Substantia nigra (tissue), 51 donors: ENCODE measurements at places on chromosomes 4 and X.

DNA sequence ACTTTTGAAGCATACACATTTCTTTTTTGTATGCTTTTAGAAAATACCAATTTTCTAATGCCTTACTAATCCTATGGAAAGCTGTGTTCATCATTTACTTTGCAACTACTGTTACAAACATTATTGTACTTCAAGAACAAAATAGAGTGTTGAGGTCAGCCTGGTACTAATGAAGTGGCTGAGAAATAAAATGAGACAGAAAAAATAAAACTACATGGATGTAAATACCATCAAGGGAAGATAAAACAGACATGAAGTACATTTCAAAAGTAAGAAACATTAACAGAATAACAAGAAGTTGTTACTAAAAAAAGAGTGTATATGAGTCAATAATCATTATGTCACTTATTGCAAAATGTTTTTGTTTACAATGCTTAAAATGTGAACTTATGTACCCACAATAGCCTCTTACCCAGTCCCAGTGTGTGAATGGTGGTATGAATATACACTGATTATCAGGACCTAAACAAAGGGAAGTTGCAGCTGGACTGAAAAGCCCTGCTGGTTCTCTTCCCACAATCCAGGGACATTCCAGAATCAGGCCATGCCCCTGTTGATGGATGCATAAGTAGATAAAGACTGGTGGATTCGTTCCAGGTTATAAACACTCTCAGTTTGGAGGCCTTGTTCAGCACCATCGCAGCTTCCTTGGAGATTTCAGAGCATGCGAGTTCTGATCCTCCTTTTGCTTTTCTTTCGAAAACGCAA is 2.4 kb upstream of the CSN3 start:
- no peak for DNase-seq

- DNase-seq: no peak
These were observed 860.0 kb upstream of the POU3F4 start for GRCh38 chrX:82648062-82648461.

DNA sequence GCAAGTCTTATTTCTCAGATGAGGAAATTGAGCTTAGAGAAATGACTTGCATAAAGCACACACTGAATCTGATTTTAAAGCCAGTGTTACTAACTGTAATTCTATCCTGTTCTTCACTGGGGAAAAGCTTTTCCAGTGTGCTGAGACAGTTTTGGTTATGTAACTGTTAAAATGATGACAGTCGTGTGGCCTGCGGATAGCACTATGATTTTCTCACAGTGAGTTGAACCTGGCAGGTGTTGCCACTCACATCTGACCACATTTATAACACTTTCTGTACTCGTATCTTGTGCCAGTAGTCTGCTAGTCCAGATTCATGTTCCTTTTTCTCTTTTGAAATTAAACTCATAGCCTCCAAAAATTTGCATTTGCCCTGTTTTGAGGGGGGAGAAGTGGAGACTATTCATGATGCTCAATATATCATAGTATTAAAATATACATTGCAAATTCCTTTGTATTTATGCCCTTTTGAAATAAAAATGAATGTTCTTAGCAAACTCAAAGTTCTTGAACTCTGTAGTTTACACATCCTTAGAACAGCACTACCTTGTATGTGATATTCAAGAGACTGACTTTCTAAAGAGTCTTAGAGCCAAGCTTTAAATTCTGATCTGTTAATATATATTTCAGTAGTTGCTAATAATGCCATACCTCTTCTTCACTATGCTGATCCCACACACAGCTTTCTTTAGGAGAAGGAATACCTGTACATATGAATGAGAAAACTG is 132.3 kb downstream of the PDLIM5 start:
- no peak for DNase-seq

DNA sequence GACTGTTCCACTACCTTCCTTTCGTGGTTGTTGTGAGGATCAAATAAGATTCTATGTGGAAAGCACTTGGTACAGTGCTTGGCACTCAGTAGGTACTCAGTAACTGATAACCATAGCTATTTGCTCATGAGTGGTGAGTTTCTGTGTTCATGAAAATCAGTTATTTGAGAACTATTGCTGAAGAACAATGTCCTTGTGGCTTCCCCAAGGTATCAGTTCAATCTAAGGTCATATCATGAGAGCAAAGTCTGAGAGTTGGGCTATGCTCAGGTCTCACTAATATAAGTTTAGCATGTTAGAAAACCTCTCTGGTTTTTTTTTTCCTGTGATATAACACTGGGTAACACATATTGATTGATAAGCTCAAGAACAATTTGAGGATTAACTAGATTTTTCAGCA is 147.8 kb downstream of the GRIA3 start:
- no peak for DNase-seq

DNA sequence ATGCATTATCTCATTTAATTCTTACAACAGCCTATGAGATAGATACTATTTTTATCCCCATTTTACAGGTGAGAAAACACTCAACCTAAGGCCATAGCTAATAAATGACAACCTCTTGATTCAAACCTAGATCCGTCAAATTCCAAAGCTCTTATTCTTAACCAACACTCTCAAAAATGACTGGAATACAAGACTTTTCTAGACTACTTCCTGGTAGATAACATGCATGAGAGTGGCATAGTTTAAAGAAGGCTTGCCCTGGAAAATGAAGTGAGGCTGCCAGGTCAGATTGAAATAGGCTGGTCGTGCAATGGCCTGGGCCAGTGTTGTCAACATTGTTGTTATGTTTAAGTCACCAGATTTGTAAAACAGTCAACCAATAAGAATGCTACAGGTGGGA is 86.6 kb downstream of the DNAAF6 start:
- no peak for DNase-seq

DNA sequence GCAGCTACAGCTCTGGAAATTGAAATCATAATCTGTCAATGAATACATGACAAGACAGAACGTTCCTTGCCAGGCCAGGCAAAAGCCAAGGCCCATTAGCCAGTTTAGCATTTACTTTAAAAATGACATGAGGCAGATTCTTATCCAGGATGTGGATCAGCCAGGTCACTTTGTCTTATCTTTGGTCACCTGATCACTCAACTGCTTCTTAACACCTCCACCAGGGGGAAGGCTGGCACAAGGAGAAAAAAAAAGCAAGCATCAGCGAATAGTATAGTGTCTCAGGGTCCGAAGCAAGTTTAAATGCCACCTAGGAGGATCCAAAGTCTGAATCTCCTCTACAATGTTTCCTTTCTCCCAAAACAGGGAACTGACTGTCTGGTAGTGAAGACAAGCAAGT is 18.8 kb downstream of the ATP1B4 start:
- no peak for DNase-seq

- DNase-seq: no peak
These were observed 1034.8 kb downstream of the PDHA2 start for GRCh38 chr4:96874657-96875056.

DNA sequence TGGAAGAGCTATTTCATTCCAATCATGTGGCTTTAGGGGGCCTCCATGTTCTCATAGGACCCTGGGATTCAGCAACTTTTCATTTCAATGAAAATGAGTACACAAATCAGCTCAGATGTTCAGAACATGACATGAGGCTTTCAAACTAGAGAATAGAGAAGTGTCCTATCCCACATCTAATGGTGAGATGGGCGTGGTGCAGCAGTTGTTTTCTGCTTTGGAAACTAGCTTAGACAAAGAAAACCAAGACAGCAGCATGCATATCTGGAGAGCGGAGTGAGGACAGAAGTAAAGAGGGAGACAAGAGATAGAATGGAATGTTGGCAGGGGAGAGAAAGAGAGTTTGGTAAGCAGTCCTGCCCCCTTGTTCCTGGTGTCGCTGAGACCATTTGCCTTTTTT is 1009.1 kb upstream of the IGFBP7 start:
- no peak for DNase-seq

GRCh38 chr4:124641715-124642381 is 70.7 kb downstream of the ANKRD50 start:
- DNase-seq: no peak

- DNase-seq: no peak
These were observed 41.1 kb upstream of the WDR1 start for GRCh38 chr4:10157478-10158332.

DNA sequence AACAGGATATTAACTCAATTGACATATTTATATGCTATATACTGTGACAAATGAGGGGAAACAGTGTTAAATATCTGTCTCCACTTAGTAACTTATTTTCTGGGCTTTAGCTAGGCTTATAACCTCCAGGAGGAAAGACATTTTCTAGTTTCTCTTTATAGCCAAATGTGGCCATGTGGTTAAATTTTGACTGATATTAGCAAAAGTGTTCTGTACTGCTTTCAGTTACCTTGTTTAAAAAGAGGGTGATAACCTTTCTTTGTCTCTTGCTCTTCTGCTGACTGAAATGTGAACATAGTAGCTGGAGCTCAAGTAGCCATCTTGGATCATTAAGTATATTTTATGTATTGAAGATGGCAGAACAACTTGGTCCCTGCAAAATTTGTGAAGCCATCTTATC is 253.7 kb downstream of the PDHA2 start:
- DNase-seq: no peak

GRCh38 chr4:68348577-68348976 is 1.3 kb downstream of the YTHDC1 start:
- DNase-seq: no peak

DNA sequence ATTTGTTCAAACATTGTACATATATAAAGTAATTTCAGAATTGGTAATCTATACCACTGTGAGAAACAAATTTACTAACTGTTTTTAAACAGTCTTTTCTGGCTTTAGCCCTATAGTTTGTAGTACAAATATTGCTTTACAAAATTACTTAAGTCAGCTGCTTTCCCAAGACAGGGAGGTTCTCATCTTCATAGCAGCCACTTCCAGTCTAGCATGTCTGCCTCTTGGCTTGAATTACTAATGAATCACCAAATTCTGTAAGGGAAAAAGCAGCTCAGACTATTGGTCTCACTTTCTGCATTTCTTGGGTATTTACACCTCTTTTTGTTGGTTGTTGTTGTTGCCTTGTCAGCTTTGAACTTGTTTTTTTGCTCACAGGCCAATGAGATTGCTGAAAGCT is 187.2 kb downstream of the NPFFR2 start:
- DNase-seq: no peak

DNA sequence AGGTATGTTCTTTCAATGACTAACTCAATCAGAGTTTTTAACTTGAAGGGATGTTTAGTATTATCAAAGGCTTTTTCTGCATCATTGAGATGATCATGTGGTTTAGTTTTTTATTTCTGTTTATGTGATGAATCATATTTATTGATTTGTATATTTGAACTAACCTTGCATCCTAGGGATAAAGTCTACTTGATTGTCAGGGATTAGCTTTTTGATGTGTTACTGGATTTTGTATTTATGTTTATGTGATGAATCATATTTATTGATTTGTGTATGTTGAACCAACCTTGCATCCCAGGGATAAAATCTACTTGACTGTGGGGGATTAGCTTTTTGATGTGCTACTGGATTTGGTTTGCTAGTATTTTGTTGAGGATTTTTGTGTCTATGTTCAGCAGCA is 615.4 kb upstream of the GRID2 start:
- DNase-seq: no peak

GRCh38 chr4:79904331-79904730 is 168.7 kb downstream of the ANTXR2 start:
- no peak for DNase-seq

DNA sequence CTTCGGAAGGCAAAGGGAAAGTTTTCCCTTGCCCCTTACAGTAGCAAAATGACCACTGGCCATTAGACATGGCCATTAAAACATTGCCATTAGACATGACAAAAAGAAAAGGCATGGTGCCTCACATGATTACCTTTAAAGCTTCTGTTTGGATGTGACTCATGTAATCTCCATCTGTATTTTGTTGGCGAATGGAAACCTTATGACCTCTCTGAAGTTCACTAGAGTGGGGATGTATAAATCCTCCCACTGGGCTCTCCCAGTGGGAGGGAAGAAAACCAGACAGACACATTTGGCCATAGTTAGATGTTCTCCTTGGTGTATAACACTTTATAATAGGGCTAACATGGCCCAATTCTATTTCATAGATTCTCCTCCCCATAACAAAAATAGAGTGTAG is 152.6 kb downstream of the MAGEB17 start:
- DNase-seq: no peak

GRCh38 chr4:180909279-180909678 is 1333.9 kb upstream of the TENM3 start:
- no peak for DNase-seq

DNA sequence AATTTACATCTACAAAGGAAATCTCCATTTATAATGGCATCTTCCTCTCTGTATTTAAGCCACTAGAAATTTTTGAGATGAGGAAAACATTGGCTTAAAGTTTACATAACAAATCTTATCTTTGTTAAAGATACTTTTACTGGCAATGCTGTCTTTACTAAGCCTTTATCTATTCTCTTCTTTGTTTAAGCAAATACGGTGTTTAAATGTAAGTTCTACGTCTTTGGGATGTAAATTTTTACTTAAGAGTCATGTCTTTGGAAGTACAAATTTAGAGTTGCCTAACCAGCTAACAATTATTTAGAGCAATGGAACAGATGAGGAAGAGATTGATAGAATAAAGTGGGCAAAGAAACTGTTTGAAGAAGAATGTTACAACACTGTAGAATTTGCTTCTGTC is 1024.0 kb upstream of the PCDH10 start:
- DNase-seq: no peak

GRCh38 chr4:54961357-54961975 is 163.9 kb downstream of the KDR start:
- DNase-seq: no peak

- no peak for DNase-seq
These were observed 7.3 kb downstream of the SLC25A5 start for GRCh38 chrX:119475389-119476101.

DNA sequence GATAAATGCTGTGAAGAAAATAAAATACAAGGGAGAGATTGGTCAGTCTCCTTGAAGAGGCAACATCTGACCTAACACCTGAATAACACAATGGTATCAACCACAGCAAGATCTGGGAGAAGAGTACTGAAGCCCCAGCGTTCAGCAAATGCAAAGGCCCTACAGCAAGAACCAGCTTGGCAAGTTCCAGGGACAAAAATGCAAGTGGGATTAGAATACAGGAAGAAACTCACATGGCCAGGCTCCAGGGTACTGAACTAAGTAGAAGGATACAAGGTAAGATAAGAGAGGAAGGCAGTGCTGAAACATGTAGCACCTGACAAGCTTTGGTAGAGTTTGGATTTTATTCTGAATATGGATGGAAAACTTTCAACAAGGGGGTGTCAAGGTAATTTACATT is 3.6 kb downstream of the SMIM14 start:
- no peak for DNase-seq

DNA sequence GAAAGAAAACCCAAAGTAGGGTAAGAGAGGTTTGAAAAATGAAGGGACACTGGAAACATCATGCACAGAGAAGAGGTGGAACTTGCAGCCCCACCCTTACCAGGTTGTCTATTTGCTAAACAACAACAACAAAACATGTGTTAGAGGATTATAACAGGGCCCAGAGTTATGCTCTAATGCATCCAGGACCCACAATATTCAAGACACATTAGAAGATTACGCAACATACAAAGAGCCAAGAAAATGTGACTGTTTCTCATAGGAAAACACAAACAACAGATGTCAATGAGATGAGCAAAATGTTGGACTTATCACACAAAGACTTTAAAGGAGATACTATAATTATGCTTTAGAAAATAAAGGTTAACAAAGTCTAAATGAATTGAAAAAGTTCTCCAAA is 128.5 kb downstream of the LRBA start:
- DNase-seq: no peak
